Activated CD4-positive, alpha-beta T cell treated with anti-CD3 and anti-CD28 coated beads, Interleukin-2, amount 50 U/mL, for 4 hours (primary cell): ENCODE measurements at places on chromosomes 5 and 9.

- no peak for DNase-seq
These were observed 101.5 kb downstream of the TAF11L14 start for GRCh38 chr5:17735761-17736160.

DNA sequence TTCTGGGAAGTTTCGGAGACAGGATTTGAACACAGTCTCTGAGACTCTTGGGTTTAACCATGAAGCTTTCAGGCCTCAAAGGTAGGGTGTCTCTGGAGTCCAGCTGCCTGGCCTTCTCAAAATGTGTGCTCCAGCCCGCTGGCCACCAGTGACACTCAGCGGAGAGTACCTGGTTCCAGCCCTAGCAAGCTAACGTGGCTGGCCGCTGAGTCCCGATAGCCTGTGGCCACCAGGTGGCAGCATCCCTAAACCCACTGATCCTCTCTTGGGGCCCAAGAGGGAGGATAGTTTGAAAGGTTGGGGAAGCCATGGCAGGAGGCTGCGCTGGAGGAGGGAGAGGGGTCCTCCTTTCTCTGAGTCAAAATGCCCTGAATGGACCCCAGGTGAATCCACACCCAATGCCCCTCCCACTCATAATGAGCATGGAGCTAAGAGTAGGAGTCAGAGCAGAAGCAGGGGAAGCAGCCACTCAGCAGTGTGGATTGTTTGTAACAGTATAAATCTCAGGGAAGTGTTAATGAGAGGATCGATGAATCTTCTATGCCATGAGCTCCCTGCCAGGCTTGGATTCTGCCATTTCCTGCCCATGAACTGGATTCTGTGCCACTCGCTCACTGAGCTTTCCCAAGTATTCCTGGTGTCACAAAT, 5.4 kb upstream of the TIFAB start:
- peak; percentile 42 for DNase-seq

DNA sequence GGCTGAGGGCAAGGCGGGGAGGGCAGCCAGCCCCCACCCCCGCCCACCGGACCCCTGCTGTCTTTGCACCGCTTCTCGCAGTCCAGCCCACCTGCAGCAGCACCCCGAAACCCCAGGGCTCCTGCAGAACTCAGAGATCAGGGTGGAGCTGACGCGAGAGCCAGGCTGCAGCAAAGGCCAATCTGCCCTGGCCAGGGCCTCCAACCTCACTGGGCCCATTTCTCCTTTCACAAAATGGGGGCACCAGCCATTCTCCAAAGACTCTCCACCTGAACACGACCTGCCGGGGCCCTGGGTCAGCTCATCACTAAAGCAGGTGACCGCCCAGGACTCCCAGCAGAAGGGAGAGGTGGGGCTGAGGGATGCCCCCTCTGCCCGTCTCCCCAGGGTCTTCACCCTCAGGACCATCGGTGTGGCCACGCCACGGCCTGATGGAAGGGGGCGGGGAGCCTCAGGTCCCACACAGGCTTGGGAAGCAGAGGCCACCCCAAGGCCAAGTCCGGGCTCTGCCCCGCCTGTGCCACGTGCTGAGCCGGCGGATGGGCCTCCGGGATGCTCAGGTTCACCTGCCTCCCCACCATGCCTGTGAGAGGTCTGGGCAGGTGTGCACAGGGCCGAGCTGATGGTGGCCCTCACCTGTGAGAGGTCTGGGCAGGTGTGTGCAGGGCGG, 13.1 kb downstream of the NACC2 start:
- DNase-seq, result no peak

GRCh38 chr5:62268792-62269191, 37.2 kb upstream of the KIF2A start:
- no peak for DNase-seq

DNA sequence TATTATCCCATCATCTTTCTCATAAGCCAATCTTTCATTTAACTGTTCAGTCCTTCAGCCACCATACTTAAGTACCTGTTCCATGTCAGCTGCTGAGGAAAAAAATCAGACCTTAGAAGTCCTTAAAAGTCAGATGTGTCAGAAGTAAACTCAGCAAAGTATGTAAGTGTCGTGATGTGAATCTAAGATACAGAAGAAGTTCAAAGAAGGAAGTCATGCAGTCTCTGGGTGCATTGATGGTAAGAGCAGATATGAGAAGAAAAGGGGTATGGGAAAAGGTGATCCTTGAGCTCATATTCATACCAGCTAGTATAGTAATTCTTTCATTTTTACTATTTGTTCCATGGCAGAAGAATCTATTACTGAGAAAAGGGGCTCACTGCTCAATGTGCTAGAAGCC, 259.4 kb upstream of the CD180 start:
- no peak for DNase-seq

DNA sequence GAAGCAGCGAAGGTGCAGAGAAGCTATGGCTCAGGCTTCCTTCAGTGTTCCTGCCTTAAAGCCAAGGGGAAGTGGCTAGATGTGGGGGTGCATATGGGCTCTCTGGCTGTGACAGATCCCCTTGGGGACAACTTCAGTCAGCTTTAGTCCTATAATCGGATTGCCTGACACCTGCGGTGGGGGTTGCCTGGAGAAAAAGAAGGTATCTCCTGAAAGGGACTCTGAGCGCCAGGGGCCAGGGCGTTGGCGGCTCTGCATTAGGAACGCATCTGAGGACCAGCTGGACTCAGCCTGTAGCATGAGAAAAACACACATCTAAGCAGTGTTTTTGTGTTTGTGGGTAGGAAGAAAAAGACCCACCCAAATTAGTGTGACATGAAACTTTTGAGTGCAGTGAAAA, 84.3 kb upstream of the OTULINL start:
- DNase-seq, result no peak

- DNase-seq, result no peak
These were observed 7.1 kb downstream of the KDM3B start for GRCh38 chr5:138359621-138360020.

- DNase-seq, result no peak
These were observed 47.6 kb upstream of the MEGF10 start for GRCh38 chr5:127243011-127243410.

GRCh38 chr9:32992595-32993238, 8.7 kb downstream of the APTX start:
- DNase-seq, result no peak

GRCh38 chr9:42396318-42396717, 212.9 kb downstream of the SPATA31A6 start:
- DNase-seq, result no peak
